ENCODE measurements at places on chromosomes 12 and 14.

GRCh38 chr12:113173081-113173698 lies 12.1 kb downstream of the DDX54 start:
- DNase-seq, result no peak

- DNase-seq, result no peak
Observed at GRCh38 chr12:34399631-34400410, 377.5 kb downstream of the ALG10 start.

GRCh38 chr12:21580748-21581516 lies 23.7 kb downstream of the GYS2 start:
- no peak for DNase-seq

DNA sequence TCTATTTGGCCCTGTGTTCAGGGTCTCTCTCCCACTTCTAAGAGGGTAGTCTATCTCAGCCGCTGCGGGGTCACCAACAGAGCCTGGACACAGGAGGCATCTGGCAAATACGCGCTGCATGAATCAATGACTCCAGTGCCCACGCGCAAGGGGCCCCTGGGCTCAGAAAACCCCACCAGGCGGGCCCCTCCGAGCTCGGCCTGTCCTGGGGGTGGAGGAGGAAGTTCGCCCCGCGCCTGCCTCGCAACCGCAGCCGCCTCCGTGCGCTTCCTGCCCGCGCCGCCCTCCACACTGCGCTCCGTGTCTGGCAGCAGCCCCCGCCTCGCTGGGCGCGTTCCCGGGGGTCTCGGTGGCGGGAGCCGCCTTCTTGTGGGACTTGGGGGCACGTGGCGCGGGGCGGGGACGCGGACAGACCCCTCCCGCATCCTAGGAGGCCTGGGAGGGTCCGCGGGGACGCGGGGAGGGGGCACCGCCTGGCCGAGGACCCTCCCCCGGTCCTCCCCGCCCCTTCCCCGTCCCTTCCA lies 811 bp upstream of the FBRSL1 start:
- no peak for DNase-seq

DNA sequence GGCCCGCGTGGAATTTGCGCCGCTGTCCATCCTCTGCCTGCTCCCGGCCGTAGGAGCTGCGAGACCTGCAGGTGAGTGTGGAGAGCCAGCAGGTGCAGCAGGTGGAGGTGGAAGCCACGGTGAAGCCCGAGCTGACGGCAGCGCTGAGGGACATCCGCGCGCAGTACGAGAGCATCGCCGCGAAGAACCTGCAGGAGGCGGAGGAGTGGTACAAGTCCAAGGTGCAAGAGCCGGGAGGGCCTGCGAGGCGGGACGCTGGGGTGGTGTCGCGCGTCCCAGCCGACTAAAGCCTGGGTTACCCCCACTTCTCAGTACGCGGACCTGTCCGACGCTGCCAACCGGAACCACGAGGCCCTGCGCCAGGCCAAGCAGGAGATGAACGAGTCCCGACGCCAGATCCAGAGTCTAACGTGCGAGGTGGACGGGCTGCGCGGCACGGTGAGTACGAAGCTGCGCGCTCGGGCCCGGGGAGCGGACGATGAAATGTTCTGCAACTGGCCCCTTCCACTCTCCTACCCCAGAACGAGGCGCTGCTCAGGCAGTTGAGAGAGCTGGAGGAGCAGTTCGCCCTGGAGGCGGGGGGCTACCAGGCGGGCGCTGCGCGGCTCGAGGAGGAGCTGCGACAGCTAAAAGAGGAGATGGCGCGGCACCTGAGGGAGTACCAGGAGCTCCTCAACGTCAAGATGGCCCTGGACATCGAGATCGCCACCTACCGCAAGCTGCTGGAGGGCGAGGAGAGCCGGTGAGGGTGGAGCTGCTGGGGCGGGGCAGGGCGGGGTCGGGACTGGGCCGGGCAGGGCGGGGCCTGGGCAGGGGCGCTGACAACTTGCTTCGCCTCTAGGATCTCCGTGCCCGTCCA lies 2.1 kb downstream of the PRPH start:
- no peak for DNase-seq

DNA sequence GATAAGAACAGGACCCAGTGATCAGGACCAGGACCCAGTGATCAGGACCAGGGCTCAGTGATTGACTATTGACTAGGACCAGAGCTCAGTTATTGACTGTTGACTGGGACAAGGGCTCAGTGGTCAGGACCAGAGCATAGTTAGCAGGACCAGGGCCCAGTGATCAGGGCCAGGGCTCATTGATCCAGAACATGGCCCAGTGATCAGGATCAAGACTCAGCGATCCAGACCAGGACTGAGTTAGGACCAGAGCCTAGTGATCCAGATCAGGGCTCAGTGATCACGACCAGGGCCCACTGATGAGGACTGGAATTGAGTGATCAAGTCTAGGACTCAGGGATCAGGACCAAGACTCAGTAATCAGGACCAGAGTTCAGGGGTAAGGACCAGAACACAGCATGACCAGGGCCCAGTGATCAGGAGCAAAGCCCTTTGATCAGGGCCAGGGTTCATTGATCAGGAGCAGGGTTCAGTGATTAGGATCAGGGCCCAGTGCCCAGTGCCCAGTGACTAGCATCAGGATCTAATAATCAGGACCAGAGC lies 176.0 kb downstream of the TMEM121 start:
- DNase-seq, result no peak

DNA sequence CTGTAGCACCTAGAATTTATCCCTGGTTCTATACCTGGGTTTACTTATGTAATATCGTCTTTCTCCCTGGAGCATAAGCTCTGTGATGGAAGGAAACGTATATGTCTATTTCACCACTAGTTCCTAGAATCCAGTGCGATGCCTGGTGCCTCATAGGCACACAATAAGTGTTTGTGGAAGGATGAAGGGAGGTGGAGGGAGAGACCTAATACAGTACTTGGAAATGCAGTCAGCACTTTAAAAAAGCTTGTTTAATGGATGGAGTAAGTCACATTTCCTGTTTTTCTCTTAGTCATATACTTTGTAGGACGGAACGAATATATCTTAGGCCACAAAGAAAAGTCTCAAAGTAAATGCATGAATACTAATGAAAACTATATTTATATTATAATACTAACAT lies 186.5 kb upstream of the HMGA2 start:
- DNase-seq, result no peak

DNA sequence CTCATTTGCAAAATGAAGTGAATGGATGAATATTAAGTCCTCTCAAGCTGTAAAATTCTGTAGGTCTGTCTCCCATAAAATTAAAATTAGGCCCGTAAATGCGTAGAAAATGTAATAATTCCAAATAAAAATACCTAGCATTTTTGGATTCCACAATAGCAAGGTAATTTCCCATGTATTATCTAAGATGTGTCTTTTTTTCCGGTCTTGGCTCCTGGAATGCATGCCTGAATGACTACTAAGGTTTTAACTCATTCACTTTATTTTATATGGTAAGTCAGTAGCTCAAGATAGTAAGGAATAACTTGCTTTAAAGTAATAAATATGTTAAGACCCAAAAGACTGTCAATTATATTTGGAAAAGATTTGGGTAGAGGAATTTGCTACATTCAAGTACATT lies 11.1 kb downstream of the TXNRD1 start:
- no peak for DNase-seq

GRCh38 chr12:52836042-52836466 lies 1.9 kb upstream of the KRT79 start:
- no peak for DNase-seq

DNA sequence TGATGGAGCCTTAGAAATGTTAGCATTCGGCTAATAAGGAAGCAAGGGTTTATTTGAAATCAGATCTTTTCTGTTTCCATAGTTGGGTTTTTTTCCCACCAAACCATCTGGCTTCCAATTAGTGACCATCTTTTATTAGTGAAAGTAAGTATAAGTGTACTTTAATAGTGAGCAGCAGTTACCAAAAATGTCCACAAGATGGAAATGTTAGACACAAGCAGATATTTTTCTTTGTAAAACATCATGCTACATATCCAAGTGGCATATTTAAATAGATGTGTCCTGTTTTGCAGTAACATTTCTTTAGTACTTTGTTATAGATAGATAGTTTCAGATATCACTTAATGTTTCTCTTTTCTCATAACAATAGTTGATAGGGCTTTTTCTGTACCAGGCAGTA lies 28.8 kb downstream of the YEATS4 start:
- DNase-seq, result peak; percentile 40

DNA sequence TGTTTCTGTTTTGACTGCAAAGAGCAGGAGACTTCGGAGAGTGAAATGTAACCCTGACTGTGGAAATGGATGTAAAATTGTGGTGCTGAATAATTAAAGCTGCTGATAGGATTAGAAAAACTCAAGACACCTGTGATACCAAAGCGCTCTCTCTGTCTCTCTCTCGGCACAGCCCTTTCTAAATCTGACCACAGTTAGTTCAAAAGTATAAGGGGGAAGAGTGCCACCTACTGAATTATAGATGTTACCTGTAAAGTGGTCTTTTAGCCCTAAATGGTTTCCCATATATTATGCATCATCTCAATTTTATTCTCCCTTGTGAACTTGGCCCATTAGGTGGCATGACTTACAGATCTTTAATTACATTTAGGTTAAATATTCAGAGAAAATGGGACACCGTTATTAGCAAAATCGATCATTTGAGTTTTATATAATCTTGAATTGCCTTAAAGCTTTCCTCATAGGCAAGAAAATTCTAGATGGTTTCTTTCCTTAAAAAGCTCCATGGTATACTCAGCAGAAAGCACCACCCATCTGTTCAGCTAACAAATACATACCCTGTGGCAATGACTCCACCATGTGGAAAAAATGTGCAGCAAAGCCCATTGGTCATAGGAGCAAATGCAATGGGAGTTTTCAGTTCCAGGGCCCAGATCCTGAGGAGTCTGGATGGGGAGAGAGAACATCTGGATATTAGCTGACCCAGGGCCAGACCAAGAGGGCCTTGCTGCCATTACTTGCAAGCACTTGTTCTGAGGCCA lies 18.1 kb downstream of the RFC5 start:
- no peak for DNase-seq

- DNase-seq, result no peak
Observed at GRCh38 chr12:31368666-31369361, 42.9 kb upstream of the SINHCAF start.

- no peak for DNase-seq
Observed at GRCh38 chr12:94793191-94793595, 142.8 kb upstream of the TMCC3 start.

- DNase-seq, result no peak
Observed at GRCh38 chr12:86719381-86719780, 463.2 kb upstream of the MGAT4C start.

- no peak for DNase-seq
Observed at GRCh38 chr12:54472494-54473262, 724 bp downstream of the GTSF1 start.

- no peak for DNase-seq
Observed at GRCh38 chr14:61517911-61518384, 177.4 kb upstream of the HIF1A start.

DNA sequence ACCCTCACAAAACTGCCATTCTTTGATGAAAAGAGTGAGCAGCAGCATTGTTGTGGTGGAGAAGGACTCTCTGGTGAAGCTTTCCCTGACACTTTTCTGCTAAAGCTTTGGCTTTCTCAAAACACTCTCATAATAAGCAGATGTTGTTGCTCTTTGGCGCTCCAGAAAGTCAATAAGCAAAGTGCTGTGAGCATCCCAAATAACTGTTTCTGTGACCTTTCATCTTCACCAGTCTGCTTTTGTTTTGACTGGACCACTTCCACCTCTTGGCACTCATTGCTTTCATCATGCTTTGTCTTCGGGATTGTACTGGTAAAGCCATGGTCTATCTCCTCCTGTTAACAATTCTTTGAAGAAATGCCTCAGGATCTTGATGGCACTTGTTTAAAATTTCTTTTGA lies 424.7 kb upstream of the TMPO start:
- no peak for DNase-seq

DNA sequence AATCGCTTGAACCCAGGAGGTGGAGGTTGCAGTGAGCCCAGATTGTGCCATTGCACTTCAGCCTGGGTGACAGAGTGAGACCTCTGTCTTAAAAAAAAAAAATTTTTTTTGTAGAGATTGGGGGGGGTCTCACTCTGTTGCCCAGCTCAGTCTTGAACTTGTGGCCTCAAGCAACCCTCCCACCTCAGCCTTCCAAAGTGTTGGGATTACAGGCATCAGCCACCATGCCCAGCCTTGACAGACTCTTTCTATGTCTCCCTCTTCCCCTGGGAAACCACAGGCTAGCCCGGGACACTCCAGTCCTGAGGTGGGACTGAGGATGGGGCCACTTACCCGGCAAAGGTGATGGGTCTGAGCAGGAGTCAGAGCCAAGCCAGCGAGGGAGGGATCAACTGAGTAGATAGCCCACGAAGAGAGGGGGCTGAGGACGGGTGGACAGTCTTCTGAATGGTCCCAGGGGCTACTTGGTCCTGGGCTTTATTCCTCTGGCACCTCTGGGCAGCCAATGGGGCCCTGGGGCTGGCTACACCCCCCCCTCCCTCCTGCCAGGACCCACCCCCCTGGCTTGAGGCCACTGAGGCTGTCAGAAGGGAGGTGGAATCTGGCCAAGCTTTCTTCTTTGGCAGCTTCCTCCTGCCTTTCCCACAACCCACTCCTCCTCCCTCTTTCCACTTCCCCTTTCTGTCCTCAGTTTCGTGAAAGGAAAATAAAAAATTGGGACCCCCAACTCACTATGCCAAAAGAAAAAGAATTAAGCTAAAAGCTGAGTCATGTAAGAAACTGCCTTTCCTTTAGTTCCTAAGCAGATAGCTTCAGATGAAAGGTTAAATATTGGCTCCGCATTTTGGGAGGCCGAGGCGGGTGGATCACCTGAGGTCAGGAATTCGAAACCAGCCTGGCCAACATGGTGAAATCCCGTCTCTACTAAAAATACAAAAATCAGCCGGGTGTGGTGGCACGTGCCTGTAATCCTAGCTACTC lies at the start of gene SDS:
Gene SDS, minus strand, starts transcription at position 453 of the 981 bp plus-strand sequence. CDS start 4,179 bp downstream, outside the sequence.
- no peak for DNase-seq

DNA sequence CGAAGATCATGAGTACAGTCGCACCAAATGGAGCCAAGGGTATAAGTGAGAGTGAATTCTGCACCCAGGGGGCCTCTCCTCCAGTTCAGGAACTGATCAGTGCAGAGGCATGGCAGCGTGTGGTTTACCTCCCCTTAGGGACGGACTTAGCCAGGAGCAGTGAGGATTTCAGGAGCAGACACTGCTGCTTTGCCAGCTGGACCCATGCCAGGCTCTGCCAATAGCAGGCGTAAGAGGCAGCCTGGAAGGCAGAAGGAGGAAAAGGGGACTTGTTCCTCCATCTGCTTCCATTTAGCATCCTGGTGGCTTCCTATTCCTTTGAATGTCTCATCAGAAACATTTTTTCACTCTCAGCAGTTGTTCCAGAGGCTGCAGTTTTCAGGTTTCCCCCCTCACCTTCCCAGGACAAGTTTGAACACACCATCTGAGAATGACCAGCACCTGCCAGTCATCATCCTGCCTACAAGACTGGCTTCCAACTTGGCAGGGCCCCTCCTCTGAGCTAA lies 137.0 kb upstream of the LMNTD1 start:
- DNase-seq, result peak; percentile 29

- DNase-seq, result no peak
Observed at GRCh38 chr12:6765048-6765633, 1.0 kb upstream of the PTMS start.

GRCh38 chr12:21751517-21751916 lies 23.0 kb downstream of the KCNJ8 start:
- DNase-seq, result no peak

DNA sequence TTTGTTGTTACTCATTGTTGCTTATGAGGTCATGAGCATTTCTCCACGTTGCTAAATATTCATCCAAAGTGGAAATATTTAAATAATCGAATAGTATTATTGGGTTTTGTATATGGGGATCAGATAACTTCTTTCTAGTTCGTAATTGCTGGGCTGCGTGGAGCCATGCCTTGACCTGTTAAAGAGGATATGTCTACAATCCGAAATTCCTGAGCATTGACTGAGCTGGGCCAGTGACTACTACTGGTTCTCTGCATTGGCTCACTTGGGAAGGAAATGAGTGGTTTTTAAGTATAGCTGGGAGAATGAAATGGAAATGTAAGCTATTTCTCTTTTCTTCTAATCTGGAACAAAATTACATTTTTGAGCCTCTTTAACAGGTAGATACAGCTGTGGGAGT lies 163.2 kb downstream of the RPL10L start:
- DNase-seq, result no peak

All from fibroblast of skin of left biceps (primary cell).